ENCODE measurements at places on chromosomes 16 and 17.

GRCh38 chr17:39641883-39642282 is 4.9 kb downstream of the STARD3 start:
- no peak for DNase-seq

GRCh38 chr17:33381201-33381600 is 88.1 kb upstream of the ASIC2 start:
- no peak for DNase-seq

- no peak for DNase-seq
Measured at GRCh38 chr16:68798398-68798797, 44.9 kb upstream of the TANGO6 start.

DNA sequence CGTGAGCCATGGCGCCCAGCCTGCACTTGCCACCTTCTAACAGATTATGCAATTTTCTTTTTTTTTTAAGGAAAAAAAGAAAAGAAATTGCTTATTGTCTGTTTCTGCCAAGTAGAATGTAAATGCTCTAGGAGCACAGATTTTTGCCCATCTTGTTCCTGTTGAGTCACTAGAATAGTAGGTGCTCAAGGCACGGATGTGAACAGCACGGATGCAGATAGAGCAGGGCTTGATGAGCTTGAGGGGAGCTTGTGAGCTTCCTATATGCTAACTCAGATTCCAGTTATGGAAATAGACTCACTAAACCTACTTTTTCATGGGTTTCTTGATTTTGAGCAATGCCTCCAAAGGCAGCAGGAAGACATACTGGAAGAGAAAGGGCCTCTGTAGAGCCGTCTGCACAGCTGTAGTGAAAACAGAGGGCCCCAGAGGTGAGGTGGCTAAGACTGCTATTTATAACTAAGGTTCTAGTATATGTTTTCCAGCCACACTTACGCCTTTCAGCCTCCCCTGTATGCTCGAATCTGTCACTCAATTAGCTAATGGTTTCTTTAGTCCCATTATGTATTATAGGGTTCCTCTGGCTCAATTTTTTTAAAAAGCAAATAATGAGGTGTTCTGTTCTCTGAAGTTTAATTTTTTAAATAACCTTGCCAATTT is 72.8 kb downstream of the WWP2 start:
- DNase-seq, result no peak

- DNase-seq, result no peak
Measured at GRCh38 chr16:66245868-66246267, 120.6 kb upstream of the CDH5 start.

DNA sequence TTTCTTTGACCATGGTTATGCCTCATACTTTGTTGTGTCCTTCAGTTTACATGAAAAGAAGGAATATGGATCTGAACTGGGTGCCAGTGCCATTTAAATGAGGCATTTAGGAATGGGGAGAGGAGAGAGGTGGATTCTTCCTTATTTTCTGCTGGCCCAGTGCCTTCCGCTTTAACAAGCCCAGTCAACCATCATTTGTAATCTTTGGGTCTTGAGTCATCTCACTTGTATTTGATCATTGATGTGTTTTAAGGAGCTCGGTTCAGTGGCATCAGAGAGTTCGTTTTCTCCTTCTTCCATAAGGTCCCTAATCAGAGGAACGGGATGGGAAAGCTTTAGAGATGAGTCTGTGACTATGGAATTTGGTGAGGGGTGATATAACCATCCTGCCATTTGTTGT is 334.9 kb downstream of the WWOX start:
- DNase-seq, result no peak

GRCh38 chr17:18191236-18191667 is 7.6 kb downstream of the ALKBH5 start:
- no peak for DNase-seq

Measured in CD4-positive, alpha-beta T cell treated with Interleukin-17A for 1 hour (primary cell).